NCI-H2081 (cell line): ENCODE measurements at places on chromosomes 3 and 15.

DNA sequence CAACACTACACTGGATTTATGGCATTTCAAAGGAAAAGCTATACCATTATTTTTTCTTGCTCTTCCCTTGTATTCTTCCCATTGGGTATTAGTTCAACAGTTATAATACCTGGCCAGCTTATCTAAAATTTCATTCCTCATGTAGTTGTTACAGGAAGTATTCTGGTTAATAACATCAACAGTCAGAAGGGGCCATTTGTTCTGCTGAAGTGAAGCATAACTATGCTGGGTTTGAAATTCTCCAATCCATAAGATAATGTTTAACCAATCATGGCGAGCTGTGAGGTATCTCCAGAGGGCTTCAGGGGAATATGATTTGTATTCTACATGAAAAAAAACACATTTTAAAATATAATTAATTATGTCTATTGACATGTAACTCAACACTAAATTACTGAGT lies 43.4 kb downstream of the SPG11 start:
- DNase-seq: no peak

DNA sequence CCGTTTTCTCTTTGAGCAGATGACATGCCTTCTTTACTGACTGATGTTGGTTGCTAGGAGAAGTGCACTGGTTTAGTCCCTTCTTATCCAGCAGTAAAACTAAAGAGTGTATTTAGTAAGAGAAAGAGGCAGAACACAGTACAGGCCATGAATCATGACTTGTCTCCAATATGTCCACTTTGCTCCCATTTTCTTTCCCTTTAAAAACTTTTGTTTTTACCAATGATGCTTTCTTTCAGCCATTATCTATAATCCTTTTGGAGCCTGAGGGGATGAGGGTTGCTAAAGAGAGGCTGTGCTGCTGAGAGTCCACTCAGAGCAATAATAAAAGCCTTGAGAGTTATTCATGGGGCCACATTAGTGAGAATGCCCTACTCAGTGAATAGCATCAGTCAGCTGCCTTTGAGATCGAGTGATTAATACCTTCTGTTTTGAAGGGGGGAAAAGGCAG lies 12.2 kb downstream of the ROBO2 start:
- no peak for DNase-seq

GRCh38 chr15:55589287-55589686 lies 1.1 kb upstream of the PYGO1 start:
- no peak for DNase-seq

GRCh38 chr3:156518726-156519125 lies 36.2 kb downstream of the SSR3 start:
- no peak for DNase-seq

DNA sequence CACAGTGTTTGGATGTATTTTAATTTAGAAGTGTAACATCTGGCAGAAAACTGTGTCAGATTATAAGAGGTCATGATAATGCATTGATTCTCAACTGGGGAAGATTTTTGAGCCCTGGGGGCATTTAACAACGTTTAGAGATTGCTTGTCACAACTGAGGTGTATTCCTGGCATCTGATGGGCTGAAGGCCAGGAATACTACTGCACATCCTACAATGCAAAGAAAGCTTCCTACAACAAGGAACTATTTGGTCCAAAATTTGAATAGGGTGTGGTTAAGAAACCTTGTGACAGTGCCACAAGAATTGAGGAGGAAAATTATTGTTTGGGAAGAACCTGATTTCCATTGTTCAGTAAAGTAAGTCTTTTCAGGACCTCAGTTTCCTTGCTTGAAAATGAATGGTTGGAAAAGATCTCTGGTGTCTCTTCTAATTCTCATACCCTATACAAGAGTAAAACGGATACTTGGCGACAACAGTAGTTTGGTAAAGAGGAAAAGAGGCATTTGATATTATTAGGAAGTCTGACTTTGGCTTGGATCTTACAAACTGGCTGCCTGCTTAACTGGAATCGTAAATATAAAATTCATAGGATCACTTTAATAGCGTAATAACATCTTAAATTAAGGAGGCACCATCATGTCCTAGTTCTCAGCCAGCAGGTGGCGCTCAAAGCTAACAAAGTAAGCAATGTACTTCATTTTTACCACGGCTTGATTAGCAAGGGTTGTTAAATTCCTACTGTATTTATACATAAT lies 4.3 kb downstream of the DAZL start:
- peak; percentile 61 for DNase-seq

DNA sequence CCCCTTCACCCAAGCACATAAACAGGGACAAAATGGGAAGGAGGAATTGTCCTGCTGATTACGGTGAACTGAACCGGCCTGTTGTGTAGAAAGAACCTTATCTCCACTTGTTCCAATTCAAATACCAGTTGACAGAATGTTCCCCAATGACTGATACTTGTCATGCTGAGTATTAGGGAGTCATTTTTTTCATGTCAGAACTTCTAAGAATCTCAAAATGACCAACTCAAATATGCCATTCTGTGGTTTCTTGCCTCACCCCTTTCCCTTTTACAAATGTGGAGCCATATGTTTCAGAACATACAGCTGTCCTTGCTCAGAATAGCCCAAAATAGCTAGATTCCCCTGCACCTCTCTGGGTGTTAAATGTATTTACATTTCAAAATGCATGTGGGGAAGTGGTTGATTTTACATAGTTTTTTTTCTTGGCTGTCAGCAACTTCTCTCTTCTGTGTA lies 405.9 kb upstream of the TBL1XR1 start:
- no peak for DNase-seq
